ENCODE measurements at places on chromosomes 12 and 14.

DNA sequence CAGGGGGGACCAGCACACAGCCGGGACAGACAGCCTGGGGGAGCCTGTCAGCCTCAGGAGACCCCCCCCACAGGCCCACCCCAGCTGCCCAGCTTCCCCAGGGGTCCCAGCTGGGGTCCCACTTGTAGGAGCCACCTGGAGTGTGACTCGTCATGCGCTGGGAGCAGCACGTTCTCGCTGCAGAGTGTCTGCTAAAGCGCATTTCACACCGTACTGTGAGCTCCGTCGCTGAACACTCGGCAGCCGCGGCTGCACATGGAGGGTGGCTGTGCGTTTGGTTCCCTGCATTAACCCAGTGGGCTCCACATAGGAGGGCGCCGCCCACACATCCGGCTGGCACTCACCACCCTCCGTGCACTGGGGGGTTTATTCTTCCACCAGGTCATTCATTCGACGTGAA, 56.7 kb downstream of the FBRSL1 start:
- DNase-seq, result no peak

DNA sequence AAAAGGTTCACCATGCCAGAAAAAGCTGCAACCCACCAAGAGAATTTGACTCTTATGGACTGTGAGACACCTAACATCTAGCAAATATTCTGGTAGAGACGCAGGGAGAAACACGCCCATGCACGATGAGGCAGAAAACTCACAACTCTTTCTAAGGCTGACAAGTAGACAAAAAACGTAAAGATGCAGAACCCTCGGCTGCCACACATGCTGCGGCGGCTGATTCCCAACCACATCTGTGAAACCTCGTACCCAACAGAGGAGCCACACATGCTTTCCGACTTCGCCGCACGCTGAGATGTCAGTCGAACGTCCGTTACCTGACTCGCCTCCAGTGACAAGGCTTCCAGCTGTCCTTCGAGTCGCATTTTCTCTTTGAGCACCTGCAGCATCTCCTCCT, 21.8 kb downstream of the GOLGA3 start:
- no peak for DNase-seq

DNA sequence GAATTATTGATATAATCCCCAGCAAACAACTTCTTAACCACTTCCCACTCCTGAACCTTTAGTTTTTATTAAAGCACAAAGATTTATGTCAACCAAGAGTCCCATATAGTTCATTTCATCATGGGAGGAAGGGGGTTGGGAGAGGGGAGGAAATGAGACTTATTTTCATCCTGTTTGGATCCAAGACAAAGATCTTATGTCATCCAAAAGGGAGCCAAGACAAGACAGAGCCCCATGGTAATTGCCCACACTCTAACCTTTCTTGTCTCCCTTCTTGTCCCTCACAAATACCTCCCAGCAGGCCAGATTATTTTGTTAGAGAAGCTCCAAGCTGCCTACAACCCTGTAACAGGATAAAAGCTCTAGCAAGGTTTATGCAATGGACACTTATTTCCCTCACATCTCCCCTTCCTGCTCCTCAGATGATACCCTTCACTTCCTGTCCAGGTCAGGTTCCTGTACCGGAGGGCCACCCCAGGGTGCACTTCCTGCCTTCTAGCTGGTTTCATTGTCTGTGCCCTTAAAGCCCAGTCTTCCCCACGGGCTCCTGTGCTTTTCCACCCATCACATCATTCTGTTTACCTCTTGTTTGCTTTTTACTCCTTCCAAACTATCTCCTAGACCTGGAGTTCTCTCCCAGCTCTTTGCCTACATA, 123.7 kb upstream of the MDM1 start:
- DNase-seq, result no peak

- DNase-seq, result no peak
These were observed 23.0 kb downstream of the ZFHX2 start for GRCh38 chr14:23528555-23528954.

- DNase-seq, result peak; percentile 99
These were observed at the start of gene EML1 for GRCh38 chr14:99793213-99794150. Gene EML1 (plus strand): TSS chr14:99793413. CDS start chr14:99793477, 64 bp downstream.

DNA sequence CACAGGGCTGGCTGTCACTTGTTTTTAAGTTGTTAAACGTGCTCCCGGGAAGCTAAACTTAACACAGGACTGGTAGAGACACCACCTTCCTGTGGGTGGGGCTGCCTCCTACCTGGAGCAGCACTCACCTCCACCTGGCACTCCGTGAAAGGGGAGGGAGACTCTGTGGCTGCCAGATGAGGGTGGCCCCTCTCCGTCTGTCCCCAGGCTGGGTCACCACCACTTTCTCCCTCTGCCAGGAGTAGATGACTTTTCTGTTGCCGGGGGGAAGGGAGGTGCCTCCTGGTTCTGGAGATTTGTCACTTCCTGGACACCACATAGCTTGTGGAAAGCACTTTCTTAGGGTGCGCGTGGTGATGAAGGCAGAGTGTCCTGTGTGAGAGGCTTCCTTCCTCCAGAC, 81.3 kb downstream of the WDR20 start:
- peak; percentile 44 for DNase-seq

DNA sequence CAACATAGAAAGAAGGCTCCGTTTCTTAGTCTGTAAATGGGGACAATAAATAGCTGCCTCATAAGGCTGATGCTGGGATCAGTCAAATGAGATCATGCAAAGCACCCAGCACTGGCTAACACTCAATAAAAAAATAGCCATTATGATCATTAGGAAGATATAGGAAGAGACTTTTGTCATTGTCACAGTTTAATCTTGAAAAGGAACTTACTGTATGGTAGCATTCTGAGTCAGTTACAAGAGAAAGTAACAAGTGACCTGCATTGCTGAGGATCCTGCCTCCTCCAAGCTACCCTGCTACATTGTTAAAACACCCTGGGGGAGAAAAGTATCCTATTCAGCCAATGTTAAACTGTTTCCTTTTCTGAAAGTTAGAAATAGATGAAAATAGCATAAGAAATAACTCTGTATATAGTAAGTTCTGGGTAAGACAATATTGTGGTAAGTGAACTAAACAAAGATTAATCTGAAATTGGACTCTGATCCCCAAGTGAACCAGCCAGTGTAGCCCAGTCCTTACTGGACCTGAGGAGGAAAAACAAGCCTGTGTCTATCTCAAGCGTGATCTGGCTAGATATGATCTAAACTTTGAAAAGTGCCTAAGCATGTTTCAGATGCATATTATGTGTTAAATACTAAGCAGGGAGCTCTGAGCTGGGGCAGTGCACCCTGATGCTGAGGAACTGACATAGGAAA, 3.6 kb upstream of the NUDT4 start:
- DNase-seq, result no peak

GRCh38 chr12:61896436-61896835, 363.8 kb upstream of the USP15 start:
- no peak for DNase-seq

DNA sequence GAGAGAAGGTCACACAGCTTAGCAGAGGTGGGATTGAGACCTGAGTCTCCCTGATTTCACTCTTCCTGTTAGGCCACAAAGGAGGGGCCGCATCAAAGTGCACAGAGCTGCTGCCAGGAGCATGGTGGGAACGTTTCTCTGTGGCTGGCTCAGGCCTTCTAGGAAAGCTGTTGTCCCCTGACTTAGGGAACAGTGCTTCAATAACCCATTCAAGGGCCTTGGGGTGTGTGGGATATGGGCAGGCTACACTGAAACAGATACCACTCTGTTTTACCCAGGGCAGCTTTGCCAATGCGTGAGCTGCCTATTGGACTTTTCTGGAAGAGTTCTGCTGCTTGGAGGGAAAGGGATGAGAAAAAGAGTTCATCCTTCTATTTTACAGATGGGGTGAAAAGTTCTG, 110.0 kb downstream of the ADCK1 start:
- DNase-seq, result no peak

DNA sequence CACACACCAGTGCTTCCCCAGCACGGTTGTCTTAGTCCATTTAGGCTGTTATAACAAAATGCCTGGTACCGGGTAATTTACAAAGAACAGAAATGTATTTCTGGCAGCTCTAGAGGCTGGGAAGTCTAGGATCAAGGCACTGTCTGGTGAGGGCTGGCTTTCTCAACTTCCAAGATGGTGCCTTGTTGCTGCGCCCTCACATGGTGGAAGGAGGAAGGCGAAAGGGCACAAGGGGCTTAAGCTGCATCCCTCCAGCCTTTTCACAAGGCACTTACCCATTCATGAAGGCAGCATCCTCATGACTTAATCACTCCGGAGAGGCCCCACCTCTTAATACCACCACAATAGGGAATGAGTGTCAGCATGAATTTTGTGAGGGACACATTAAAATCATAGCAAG, 155.5 kb downstream of the SLC15A5 start:
- DNase-seq, result no peak

DNA sequence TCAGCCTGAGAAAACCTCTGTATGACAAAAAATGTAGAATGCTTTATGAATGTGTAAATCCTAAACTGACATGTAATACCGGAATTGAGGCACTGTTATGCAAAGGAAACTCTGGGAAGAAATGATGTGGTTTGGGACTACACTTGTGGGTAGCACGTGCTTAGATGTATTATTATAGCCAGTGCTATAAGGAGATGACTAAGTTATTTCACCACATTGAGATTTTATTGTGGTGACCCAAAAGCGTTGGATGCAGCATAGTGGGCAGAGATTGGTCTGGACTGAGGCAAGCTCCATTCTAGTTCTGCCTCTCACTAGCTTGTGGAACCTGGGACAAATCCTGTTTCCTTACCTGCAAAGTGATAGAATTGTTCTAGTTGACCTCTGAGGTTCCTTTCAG, 172.2 kb downstream of the SNAPC1 start:
- peak; percentile 63 for DNase-seq

DNA sequence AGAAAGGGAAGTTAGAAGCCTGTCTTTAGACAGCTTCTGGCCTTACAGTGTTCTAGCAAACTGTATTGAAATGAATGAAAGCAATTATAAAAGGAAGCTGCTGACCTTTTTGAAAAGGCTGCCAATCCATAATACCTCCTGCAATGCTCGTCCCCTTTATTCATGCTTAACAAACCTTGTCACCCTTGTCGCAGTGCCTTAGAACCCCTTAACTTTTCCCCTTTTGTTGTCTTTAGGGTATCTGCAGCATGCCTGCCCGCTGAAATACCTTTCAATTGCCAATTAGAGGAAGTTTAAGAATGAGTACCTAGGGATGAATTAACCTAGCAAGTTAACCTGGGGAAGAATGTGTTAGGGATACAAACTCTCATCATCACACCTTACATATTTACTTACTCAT, 731.2 kb downstream of the RERGL start:
- DNase-seq, result no peak

Measured in GM03348 (cell line).